ENCODE measurements at places on chromosomes 7 and 10.

GRCh38 chr7:22884911-22885788 is 62.5 kb upstream of the TOMM7 start:
- peak; percentile 22 for DNase-seq

GRCh38 chr7:326273-326672 is 36.3 kb downstream of the FOXL3 start:
- no peak for DNase-seq

DNA sequence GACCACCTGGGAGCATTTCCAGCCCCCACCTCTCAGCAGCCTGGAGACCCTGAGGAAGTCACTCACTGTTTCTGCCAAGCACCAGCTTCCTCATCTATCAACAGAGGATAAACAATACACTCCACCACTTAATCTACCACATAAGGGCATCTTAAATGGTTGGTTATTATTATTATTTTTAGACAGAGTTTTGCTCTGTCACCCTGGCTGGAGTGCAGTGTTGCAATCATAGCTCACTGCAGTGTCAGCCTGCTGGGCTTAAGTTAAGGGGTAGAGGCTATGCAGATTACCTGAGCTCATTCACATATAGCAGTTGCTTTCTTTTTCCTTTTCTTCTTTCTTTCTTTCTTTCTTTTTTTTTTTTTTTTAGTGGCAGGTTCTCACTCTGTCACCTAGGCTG is 59.5 kb upstream of the ELN start:
- no peak for DNase-seq

DNA sequence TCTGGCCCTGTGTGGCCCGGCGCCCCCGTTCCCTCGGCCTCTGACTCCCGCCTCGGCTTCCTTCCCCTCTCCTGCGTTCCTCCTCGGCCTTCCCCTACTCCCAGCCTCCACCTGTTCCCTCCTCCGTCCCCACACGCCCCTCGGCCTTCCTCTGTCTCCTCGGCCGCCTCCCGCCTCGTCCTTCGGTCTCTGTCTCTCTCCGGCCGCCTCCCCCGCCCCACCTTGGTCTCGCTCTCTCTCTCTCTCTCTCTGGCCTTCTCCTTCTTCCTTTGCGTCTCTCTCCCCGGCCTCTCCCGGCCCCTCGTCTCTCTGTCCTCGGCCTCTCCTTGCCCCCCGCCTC is 588 bp downstream of the GET4 start:
- no peak for DNase-seq

DNA sequence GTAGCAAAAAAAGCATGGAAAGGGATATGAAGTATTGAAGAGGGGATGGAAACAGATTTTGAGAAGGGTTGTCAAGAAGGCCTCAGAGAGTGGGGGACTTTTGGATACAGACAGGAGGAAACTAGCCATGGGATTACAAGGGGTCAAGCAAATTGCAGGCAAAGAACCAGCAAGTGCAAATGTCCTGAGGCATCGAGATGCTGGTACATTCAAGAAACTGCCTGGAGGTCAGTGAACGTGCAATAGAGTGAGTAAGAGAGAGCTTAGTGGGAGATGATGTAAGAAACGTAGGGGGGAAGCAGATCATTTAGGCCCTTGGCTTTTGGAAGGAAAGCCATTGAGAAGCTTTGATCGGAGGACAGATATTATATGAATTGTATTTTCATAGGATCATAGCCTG is 227.4 kb upstream of the AGK start:
- no peak for DNase-seq

- DNase-seq, result peak; percentile 87
Measured at GRCh38 chr10:73850863-73851461, 23.4 kb downstream of the CAMK2G start.

- DNase-seq, result peak; percentile 49
Measured at GRCh38 chr7:105389088-105389650, 448 bp upstream of the SRPK2 start.

DNA sequence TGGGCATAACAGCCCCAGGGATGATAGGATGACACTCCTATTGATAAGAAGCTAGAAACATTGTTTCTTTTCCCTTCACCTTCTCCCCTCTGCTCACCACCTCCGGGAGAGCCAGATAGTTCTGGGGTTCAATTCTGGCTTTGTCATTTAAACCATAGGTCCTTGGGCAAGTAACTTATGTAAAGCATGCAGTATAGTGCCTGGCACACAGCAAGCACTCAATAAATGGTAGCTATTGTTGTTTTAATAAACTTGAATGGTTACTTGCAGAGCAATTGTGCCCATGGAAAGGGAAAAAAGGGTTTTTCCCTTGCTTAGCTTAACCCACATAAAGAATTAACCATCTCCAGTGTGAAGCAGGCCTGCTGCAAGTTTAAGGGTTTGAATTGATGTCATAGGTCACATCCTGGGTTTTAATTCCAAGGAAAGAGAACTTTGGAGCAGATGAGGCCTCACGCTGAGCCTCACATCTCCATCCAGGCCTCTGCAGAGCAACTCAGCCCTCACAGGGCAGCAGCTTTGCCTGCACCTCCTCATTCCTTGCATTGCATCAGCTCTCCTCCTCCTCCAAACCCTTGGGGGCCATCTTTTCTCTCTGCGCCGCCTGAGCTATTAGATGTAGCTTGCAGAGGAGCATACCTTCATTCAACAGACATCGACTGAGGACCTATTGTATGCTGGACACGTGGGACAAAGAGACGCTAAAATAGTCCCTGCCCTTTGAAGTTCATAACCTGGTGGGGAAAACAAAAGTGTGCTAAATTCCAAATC is 22.9 kb downstream of the ZNF775 start:
- DNase-seq, result no peak

GRCh38 chr7:147363101-147363500 is 1227.5 kb upstream of the C7orf33 start:
- DNase-seq, result no peak

GRCh38 chr10:42697926-42698325 is 59.6 kb upstream of the ZNF33B start:
- DNase-seq, result no peak

DNA sequence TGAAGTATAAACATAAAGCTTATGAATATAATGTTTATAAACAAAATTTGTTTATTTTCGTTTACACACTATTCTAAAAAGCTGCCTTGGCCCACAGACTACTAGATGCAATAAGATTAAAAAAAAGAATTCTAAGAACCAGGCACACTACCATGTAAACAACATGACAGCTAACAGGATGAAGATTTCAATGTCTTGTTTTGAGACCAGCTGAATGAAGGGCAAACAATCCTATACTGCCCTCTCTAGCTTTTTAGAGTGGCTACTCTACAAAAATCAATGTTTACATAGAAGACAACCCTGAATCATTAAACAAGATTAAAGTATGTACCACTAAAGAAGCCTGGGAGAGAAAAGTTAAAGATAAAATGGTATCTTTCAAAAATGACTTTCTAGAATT is 38.6 kb downstream of the SLC25A40 start:
- no peak for DNase-seq

- no peak for DNase-seq
Measured at GRCh38 chr10:17092986-17093803, 36.4 kb downstream of the CUBN start.

DNA sequence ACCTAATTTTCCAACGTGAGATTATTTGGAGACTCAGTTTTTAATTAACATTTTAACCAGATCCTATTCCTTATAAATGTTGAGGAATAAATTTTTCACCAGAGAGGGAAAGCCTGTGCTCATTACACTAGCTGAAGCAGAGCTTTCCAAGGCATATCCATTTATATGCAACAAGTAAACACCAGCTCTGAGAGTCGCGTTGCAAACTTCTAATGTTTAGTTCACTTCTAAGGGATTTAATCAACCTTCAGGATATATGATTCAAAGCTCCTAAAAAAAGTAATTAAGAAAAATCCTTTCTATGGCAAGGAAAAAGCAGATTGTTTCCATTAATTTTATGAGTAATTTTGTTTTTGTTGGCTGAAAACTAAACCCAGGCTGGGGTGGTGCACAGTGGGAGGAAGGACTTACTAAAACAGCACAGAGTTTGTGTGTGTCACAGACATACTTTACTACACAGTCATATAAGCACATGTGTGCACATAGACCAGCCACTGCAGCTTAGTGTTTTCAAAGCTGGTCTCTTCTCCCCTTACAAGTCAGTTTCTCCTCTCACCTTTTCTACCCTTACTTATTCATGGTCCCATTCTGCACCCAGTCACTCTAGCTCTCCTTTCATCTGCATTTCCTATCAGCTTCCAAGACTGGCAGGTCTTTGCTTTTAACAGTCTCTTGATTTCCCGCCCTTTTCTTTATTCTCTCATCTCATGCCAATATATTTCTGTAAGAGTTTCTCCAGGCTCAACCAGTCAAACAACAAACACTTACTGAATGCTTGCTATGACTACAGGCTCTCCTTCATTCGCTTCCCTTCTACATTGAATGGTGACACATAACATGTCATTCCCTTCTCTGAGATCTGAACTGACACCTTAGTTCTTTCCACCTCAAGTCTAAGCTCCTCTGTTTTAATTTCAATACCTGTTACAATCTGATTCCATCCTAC is 81.1 kb upstream of the FZD1 start:
- peak; percentile 99 for DNase-seq

- DNase-seq, result peak; percentile 60
Measured at GRCh38 chr10:76444034-76444800, 1012.8 kb downstream of the LRMDA start.

GRCh38 chr7:128349466-128349825 is 5.7 kb upstream of the RBM28 start:
- no peak for DNase-seq

GRCh38 chr7:156989766-156990535 is 20.5 kb downstream of the MNX1 start:
- no peak for DNase-seq

- DNase-seq, result no peak
Measured at GRCh38 chr7:122762071-122762470, 59.3 kb upstream of the RNF148 start.

DNA sequence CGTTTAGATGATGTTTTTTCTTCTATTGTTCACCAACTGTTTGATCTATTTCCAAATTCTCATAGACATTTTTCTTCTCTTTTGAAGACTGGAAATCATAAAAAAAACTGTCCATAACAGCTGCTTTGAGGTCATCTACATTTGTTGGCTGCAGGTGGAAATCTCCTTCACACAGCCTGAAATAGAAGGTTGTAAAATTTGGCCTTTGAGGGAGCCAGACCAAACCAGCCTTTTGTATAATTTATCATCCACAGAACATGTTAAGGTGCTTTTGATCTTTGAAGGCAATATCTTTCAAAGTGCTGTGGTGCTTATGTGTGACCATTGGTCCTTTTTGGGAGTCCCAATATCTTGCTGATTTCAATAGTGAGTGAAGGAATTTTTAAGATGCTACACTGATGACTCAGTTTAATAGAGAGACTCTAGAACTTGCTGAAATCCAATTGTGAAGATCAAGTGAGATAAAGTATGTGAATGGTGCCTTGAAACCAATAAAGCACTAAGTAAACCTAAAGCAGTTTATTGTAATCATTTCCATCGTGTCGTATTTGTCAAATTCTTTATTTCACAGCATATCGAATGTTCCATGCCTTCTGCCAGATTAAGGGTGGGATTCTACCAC is 5.4 kb downstream of the FERD3L start:
- no peak for DNase-seq

GRCh38 chr7:120207037-120207436 is 65.9 kb upstream of the KCND2 start:
- DNase-seq, result no peak

DNA sequence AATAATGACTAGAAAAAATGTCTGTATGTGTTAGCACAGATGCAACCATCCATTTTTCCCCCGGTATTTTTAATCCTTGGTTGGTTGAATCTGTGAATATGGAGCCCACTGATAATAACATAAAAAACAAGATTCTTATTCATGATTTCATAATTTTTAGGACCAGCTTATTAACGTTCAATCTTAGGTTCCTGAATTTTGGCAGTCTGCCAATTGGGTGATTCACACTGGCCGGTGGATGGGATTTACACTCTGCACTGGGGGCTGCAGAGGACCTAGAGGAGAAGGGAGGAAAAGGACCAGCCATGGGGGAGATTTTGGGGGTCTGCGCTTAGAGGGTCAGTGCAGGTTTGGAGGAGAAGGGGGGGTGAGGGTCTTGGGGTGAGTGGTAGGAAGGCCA is 327.9 kb downstream of the ACTR3B start:
- DNase-seq, result peak; percentile 2

GRCh38 chr7:6608081-6608480 is 7.3 kb upstream of the ZNF853 start:
- no peak for DNase-seq

- no peak for DNase-seq
Measured at GRCh38 chr10:71214641-71215559, 2.5 kb downstream of the UNC5B start.

GRCh38 chr10:11448190-11448544 is 163.3 kb downstream of the USP6NL start:
- no peak for DNase-seq

GRCh38 chr10:50360077-50360850 is 108.9 kb upstream of the ASAH2 start:
- peak; percentile 58 for DNase-seq

- DNase-seq, result no peak
Measured at GRCh38 chr10:24669285-24669852, 54.3 kb downstream of the ARHGAP21 start.

DNA sequence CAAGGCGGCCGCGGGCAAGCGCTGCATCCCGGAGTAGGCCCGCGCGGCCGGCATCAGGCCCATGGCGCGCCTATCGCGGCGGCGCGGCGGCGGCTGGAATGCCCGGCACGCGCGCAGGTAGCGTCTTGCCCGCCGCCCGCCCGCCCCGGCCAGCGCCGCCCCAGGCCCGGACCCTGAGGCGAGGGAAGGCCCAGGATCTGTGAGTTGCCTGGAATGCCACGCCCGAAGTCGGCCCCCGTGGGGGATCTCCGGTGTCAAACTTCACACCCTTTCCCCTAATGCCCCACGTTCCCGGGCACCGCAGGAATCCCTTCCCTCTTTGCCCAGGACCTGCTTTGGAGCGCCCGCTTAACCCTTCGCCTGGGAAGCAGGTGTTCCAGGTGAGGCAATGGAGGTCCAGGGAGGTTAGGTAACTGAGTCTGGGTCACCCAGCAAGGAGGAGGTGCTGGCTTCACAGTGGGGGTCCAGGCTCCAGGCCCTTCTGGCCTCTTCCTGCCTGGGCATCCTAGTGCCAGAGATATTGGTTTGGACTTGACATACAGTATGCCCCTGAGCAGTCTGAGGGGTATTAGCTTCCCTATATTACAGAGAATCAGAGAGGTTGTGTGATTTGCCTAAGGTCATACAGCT is 138.1 kb downstream of the ARHGAP22 start:
- no peak for DNase-seq

DNA sequence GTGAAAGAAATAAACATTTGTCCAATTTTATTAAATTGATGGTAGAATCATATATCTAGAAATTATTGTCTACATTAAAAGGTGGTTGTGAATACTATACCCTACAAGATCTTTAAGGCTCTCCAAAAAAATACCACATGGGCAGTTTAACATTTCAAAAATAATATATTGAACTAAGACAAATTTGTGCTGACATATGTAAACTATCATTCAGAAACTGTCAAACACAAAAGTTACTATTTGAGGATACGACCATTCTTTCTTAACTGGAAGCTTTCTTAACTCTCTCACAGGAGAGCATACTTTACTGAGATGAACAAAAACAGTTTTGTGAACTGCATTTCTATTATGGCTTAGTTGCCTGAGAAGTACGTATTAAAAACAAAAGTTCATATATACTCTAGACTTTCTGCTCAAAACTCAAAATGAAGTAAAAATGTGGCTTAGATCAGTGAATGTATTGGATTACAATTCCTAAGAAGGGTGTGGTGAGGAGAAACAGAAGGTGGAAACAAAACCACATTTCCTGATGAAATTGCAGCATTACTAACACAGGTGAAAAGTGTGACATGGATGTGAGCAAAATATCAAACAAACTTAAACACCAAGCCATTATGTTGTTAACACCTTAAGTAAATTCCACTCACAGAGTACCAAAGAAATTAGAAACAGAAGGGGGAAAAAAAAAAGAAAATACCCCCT is 138.5 kb downstream of the SEMA3A start:
- DNase-seq, result no peak

GRCh38 chr10:100948916-100949315 is 20.4 kb upstream of the SEMA4G start:
- no peak for DNase-seq
